Uterine smooth muscle cell (primary cell): ENCODE measurements at places on chromosomes 12 and 14. TPM values are rescaled to one million over a fixed set of nuclear protein-coding genes. Genes with fewer than 3 reads are reported as not detected.

The TMEM30B gene
- total RNA-seq, result 0.11 and 0.12 TPM in 2 replicates

The TMTC1 gene
- total RNA-seq, result 27.9 and 32.6 TPM in 2 replicates

The FZD10 gene
- total RNA-seq, result under 0.01 and 0.12 TPM in 2 replicates

The APOF gene
- not detected in 2 replicates for total RNA-seq

The CD163L1 gene
- under 0.01 and 0.22 TPM in 2 replicates for total RNA-seq
